ENCODE measurements at places on chromosomes 5 and 9.

DNA sequence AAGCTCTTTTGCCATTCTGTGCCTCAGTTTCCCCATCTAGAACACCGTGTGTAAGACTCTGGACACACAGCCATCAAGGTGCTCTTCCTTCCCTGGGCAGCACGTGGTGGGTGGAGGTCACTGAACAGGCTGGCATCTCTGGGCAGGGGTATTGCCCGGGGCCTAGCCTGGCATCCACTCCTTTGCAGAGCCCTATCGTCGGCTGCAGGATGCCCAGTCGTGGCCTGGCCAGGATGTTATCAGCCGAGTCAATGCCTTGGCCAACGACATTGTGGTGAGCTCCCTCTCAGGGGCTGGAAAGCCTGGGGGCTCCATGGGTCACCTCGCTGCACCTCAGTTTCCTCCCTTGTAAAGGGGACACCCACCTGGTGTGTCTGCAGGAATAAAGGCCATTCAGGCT, 4.0 kb downstream of the ADGRD2 start:
- no peak for DNase-seq

- DNase-seq: no peak
Measured at GRCh38 chr5:15004506-15004905, 132.9 kb upstream of the ANKH start.

- no peak for DNase-seq
Measured at GRCh38 chr9:96852676-96853075, 1.6 kb downstream of the ZNF782 start.

- DNase-seq: no peak
Measured at GRCh38 chr5:40669606-40670390, 9.9 kb upstream of the PTGER4 start.

DNA sequence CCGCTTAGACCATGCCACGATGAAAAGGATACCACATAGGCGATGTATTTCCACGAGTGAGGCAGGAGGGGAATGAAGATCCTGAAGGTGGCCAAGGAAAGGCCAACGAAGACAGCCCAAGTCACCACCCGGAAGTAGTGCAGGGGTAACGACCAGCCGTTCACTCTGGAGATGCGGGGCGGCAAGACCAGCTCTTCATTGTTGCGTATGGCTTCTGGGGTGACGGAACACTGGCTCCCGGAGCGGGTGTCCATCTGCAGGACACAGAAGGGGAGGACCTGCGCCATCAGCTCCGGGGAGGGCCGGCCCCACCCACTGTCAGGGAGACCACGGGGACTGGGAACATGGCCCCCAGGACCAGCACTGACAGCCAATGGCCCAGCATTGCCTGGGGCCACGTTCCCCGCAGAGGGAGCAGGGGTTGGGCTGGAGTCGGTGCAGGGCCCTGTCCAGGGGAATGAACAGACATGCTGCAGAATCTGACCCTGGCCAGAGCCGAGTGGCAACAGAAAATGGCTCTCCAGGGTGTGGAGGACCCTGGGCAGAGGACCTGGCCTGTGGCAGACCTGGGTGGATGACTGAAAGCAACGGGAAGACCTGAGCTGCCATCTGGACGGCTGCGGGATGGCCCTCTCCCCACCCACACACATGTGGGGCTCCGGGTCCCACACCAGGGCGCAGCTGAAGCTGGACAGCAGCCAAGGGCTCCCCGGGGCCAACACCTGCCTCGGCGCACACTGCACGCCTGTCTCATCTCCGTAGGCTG, 17.7 kb downstream of the ZDHHC11B start:
- DNase-seq: no peak

DNA sequence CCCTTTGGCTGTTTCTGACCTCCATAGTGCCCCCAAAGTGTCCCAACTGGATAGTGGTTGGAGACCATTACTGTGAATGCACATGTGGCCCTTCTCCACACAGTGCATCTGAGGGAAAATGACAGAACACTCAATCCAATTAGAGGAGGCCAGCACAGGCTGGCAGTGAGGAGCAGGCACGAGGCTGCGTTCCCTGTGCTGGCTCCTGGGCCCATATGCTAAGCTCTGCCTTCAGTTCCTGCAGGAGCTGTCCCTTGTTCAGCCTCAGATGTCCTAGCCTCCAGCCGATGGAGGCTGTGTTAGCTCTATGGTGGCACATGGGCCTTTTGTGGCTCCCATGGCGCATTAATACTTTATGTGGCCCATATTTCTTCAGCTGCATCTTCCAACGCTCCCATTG, 35.8 kb downstream of the ALG2 start:
- no peak for DNase-seq

GRCh38 chr9:84996029-84996428, 326.5 kb downstream of the NTRK2 start:
- DNase-seq: no peak

GRCh38 chr5:107376546-107377276, 294.0 kb downstream of the EFNA5 start:
- DNase-seq: no peak

DNA sequence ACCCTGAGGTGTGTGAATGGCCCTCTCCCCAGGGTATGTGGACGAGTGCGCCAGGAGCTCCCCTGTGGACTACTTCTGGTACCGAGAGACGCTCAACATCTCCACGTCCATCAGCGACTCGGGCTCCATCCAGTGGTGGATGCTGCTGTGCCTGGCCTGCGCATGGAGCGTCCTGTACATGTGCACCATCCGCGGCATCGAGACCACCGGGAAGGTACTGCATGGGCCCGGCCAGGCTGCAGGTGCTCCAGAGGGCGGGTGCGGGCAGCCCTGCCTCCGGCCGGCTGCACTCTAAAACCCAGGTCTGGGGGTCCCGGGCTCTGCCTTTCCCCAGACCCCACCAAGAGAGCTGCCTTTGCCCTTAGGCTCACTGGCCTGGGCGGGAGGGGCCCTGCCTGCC, 10.9 kb downstream of the SLC6A19 start:
- DNase-seq: no peak

- no peak for DNase-seq
Measured at GRCh38 chr9:16623989-16624743, 246.3 kb downstream of the BNC2 start.

GRCh38 chr5:158899792-158900191, 199.9 kb downstream of the EBF1 start:
- DNase-seq: no peak

DNA sequence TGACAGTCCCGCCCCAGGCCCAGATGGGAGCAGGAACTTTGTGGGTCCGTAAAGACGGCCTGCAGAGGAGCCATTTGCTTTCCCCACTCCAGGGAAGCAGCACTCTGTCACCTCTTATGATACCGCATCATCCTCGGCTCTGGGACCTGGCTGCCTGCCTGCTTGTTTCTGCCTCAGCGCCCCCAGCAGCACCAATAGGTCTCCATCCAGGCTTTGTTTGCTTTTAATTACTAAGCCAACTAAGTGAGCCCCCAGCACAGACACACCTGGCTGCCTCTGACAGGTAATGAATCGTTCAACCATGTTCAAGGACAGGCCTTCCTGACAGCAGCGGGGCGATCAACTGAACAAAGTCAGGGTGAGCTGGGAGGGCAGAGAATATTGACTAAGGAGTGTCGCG, 141.4 kb downstream of the C5orf15 start:
- no peak for DNase-seq

DNA sequence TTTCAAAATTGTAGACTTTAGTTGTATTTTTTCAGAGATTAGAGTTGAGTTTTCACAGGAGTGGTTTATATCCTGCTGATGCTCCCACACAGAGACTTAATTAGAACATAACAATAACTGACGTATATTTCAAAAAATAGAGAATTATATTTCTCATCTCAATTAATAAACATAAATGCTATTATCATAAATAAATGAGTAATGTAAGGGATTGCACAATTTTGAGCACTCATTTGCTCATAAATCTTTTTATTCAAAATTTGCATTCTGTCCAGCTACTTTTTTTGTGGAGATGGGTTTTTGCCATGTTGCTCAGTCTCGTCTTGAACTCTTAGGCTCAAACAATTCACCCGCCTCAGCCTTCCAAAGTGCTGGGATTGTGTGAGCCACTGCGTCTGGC, 515.7 kb upstream of the RORB start:
- DNase-seq: no peak

GRCh38 chr5:11224436-11225187, 463.6 kb upstream of the DAP start:
- DNase-seq: no peak

DNA sequence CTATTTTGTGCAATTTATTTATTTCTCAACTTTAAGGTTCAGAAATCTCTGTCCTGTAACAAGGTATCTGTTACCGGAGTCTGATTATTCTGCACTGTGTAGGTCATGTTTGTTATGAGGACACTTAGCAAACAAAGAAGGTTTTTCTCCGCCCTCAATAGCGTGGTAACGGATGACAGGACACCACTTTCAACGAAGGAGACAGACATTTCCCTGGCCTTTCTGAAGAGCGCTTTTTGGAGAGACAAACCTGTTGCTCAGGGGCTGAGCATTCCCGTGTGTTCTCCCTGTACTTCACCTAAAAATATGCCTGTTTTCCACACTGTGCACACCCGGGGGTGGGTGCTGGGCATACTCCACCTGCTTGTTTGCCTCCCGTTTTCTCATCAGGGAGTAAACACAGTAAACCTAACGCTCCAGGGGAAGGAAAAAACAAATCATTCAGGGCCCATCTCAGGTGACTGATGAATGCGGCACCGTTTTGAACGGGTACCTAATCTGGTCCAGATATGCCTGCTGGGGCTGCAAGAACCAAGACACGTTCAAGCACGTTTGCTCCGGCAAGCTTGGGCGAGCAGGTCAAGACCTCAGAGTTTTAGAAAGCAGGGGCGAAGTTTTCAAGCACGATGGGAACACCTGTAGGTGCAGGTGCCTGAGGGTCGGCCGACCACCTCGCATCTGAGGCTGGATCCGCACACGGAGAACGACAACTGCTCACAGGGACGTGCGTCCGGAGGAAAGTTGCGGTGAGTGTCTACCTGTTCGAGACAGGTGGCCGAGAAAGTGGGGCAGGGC, 859 bp downstream of the RETREG1 start:
- no peak for DNase-seq

DNA sequence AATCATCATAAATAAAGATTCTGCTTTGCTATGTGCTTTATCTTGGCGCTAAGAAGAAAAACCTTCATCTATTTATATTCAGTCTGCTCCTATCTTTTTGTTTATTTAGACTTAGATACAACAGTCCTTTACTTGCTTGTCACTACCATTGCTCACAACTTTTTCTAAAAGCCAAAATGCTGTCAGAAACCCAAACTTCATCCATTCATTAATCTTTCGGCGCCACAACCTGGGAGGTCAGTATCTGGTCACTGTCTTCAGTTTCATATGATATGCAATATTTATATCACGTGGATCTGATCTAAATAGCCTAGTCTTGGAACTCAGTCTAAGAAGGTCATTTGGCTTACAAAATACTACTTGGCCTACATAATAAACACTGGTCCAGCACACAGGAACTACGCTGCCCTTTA, 159.3 kb upstream of the TARS1 start:
- no peak for DNase-seq

GRCh38 chr5:94102849-94103248, 361.4 kb upstream of the POU5F2 start:
- no peak for DNase-seq

DNA sequence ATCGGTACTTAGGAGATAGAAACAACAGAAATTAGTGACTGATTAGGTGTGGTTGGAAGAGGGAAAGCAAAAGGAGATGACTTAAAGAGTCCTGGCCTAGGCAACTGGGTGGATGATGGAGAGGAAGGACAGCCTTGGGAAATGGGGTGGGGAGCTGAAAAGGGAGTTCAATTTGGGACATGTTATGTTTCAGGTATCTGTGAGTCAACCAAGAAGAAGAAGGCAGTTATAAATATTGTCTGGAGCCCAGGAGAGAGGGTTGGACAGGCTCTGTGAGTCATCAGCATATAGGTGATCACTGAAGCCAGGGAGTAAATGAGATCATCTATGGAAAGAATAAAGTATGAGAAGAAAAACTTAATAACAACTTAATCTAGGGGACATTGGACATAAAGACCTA, 357.7 kb downstream of the NPR3 start:
- DNase-seq: no peak

DNA sequence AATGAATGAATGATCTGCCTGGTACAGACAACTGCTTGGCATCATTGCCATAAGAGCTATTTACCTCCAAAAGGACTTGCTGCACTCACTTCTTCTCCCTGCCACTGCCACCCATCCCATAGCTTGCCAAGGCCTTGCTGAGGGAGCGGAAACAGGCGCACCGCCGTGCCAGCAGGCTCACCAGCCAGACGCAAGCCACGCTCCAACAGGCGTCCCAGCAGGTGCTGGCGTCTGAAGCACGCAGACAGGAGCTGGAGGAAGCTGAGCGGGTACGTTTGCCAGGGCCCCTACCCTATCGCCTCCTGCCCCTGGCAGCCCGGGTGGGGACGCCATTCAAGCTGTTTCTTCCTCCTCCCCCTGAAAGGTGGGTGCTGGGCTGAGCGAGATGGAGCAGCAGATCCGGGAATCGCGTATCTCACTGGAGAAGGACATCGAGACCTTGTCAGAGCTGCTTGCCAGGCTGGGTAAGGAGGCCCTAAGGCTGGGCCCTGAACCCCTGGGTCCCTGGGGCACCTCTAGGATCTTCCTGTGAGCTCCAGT, 8.9 kb upstream of the AIF1L start:
- no peak for DNase-seq

DNA sequence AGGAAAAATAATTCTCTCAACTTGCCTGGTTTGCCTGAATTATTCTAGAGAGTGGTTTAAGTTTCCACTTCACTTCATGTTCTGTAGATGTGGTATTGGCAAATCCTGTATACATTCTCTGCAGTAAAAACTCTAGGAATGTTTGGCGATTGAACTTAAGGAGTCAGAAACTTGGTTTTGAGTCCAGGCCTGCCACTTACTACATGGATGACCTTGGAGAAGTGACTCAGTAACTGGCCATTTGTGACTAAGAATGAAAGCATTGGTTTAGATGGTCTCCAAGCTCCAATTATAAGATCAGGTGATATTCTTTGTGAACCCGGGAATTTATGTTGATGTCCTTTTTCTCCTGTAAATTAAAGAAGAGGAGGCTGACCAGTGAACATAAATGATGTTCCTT, 233.8 kb downstream of the GAS1 start:
- DNase-seq: no peak

DNA sequence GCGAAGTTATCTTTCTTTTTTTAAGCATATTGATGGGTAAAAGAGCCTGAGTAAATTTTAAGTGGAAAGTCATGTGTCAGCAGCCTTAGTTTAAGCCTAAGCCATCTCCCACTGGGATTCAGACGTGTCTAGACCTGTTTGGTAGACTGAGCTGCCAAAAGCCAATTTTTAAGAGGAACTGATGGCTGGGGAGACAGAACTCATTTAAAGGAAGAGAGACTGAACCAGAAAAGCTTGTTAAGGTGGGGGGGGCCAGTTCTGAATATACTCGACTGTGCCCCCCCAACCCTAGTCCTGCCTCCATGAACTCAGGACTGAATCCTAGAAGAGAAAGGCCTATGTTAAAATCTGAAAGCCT, 58.3 kb upstream of the PLPP1 start:
- no peak for DNase-seq

- no peak for DNase-seq
Measured at GRCh38 chr9:94771096-94771495, 44.6 kb downstream of the AOPEP start.
